Esophagus squamous epithelium (tissue), 5 donors: ENCODE measurements at places on chromosomes 11 and 22.

DNA sequence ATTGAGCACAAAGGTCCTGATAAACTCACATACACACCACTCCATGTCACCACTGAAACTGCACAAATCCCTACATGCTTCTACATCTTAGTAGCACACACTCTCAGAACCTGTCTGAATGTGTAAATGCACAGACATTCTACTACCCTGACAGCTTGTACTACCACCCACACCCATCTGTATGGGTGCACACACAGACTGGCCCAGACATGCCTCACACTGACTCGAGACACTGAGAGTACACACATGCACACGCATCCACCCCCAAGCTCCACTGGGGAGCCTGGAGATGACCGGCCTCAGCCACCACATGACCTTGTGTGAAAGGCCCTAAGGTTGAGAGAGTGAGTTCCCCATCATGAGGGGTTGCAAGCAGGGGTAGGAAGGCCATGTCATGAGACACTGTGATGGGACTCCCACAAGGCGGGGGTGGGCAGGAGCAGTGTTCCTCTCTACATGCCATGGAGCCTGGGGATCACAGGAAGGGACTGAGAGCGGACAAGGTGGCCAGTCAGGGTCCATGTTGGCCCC, 28.1 kb downstream of the ARAP1 start:
- DNase-seq, result no peak

- DNase-seq, result no peak
Measured at GRCh38 chr22:35688913-35689675, 28.6 kb upstream of the APOL5 start.

GRCh38 chr11:2297623-2298030, 4.1 kb downstream of the C11orf21 start:
- DNase-seq, result no peak

DNA sequence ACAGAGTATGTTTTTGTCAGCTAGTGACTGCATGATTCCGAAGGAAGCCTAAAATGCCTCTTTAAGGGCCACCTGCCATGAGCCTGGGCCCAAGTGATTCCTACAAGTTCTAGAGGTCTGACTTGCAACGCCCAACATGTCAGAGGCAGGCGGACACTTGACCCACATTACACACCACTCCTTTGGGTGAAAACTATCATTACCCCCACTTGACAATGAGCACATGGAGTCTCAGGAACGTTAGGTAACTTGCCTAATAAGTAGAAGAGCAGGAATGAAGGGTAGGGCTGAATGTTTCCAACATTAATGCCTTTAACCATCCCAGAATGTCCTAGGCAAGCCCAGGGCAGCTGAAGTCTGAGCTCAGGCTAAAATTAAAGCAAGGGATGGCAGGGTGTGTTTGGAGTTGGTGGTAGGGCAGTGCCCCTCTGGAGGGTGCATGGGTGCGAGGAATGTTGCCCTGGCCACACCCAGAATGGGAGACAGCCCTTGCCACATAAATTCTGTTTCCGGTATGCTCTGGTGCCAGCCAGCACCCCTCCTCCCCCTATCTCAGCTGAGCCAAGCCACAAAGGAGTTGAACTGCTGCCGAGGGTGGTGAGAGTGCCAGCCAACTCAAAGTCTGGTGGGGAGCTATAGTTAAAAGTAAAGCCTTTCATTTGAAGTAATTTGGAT, 2.5 kb downstream of the PLAAT2 start:
- no peak for DNase-seq

DNA sequence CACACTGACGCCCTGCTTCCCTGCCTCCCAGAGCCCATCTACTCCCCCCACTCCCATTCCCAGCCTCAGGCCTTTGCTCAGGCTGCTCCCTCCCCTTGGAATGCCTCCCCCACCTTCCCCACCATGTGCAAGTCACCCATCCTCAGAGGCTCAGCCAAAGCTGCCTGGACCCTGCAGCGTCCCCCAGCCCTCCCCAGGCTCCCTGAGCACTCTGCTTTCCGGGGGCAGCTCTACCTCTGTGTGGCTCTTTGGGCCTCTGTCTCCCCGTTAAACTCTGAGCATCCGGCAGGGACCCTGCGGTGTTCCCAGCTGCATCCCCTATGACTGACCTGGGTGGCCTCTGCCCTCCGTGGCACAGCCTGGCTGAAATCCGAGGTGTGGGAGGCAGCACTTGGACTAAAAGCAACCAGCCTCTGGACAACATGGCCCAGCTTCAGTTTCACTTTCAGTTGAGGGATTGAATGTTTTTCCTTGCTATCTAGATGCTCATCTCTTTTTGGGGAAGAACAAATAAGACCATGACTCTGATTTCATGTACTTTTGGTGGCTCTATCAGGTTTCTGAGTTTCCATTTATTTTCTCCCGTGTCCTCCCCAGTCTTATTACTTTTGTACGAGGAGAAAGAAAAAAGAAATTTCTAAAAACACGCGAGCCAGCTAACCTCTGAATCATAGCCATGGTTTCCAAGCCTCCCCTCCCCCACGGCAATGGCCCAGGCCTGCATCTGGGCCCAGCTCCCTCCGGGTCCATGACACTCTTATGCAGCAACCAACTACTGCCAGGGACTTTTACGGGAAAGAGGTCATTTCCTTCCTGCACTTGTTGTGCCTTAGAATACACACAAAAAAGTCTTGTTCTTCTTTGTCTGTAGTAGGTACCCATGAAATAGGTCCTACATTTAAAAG, 3.8 kb downstream of the APOL3 start:
- peak; percentile 11 for DNase-seq

DNA sequence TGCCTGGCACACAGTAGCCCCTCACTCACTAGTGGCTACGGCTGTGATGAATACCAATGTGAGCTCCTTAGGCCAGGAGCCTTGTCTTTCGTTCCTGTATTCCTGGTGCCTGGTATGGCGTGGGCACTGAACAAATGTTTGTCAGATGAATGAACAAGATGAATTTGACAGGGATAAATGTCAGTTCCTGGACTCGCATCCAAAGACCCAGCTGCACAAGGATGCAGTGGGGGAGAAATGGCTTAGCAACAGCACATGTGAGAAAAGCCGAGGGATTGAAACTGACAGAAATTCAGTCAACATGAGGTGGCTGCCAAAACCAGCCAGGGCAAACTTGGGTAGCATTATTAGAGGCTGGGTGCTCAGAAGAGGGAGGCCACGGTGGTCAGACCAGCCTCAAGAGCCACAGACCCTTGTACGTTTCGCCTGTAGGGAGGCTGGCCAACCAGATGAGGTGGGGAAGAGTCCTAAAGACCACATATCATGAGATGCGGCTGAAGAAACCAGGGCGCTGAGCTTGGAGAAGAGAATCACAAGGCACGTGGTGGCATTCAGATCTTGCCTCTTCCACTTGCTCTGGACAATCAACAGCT, 7.7 kb upstream of the SLC22A8 start:
- no peak for DNase-seq
